ENCODE measurements at places on chromosomes 16 and 17.
A peak's percentile ranks its signal among the peaks of the same experiment; 100 is the strongest.

- DNase-seq = no peak
These were observed 12.7 kb downstream of the MMP15 start for GRCh38 chr16:58038219-58038641.

DNA sequence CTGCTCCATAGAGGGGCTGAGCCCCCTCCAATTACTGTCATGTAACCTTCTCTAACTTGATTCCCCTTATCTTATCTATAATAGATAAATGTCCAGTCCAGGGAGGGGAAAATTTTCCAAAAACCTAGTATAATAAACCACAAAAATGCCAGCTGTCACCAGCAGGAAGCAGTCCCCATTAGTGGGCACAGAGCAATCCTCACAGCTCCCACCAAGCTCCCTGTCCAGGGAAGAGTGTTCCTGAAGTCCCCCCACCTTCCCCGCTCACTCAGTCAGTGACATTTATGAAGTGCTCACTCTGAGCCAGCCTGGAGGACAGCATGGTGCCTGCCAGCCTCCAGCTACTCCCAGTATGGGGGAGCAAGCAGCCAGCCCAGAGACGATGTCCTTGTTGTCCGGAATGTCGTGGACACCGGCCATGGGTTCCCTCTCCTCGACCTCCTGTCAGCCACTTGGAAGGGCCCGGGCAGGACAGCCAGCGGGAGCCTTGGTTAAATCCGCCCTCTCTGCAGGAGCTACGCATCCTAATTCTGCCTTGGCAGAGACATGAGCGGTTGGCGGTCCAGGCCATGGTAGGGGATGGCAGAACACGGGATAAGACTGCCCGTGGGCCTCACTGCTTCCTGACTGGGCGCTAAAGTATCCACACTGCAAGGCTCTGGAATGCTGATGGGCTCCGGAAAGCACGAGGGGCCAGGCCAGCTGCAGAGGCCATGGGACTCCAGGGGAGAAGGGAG lies 102.0 kb upstream of the CDH5 start:
- DNase-seq = no peak

DNA sequence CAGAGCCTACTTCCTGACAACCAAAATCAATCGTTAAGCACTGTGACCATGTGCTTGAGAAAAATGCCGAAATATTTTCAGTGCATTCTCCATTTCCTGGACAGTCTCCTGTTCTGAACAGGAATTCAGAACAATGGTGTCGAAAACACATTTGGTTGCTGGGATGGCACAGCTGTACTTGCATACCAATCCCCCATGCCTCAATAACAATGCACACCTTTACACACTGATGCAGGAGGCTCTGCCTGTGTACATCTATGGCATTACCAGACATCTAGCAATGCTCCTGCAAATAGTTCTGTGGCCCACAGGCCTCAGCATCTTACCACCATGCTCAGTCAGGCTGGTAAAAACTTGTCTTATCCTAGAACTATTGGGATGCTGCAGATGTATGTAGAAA lies 6.2 kb downstream of the CHTF8 start:
- no peak for DNase-seq

DNA sequence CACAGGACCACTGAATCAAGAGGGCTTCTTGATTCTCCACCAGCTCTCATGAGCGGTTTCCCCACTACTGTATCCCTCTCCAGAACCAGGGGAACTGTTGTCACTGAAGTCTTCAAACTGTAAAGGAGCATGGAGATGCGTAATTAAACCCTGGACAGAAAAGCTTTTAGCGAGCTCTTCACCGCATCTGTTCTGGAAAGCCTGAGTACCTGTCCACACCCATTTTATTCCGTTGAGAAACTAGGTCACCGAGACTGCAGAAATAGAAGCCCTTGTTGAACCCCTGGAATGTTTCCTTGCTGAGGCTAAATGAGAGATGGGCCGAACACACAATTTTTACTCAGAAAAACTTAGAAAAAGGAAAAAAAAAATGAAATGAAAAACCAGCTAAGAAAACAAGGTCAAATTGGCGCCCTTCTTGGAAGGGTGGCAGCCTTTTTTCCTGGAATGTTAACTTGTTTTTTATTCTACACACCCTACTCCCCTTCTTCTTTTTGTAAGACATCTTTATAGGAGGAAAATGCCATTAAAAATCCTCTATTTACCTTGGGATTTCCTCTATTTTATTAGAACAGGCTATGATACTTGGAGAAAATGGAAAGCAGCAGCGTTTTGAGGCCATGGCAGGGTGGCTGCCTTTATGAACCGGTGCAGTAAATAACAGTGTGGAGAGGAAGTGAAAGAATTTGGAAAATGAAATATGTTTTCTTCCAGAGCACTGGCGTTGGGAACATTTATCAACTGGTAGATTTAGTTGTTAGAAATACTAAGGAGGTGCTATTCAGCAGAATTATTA lies 52.6 kb upstream of the CRISPLD2 start:
- no peak for DNase-seq

GRCh38 chr17:18889658-18890057 lies 31.7 kb downstream of the PRPSAP2 start:
- DNase-seq = no peak

GRCh38 chr16:69408475-69408874 lies 15.9 kb upstream of the CYB5B start:
- no peak for DNase-seq

DNA sequence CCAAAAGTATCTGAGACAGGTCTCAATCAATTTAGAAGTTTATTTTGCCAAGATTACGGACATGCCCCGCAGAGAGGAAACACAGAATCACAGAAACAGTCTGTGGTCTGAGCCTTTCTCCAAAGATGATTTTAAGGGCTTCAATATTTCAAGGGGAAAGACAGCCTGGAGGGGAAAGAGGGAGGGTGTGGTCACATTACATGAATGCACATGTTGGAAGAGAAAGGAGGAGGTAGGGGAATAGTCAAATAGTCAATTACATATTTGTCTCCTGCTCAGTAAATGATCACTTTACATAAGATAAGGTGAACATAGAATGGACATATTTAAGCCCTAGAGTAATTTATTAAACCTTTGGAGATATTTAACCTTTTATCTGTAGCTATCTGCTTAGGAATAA lies 12.3 kb downstream of the UNC45B start:
- DNase-seq = peak; percentile 14

- DNase-seq = no peak
These were observed 151.9 kb downstream of the MSI2 start for GRCh38 chr17:57408071-57408811.

DNA sequence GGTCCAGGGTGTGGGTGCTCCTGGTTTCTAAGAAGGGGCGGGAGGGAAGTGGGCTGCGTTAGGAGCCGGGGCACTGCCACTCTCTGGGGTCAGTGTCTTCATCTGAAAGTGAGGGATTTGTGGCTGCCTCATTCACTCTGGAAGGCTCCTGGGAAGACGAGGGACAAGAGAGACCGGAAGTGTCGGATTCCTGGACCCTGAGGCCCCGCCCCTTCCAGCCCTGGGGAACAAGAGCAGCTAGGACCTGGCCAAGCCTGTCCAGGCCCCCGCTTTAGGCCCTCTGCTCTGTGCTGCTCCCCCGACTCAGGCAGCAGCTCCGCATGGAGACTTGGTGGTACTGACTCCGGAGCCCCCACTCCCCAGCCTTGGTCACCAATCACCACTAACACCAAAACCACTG lies 6.5 kb downstream of the LGALS3BP start:
- no peak for DNase-seq

DNA sequence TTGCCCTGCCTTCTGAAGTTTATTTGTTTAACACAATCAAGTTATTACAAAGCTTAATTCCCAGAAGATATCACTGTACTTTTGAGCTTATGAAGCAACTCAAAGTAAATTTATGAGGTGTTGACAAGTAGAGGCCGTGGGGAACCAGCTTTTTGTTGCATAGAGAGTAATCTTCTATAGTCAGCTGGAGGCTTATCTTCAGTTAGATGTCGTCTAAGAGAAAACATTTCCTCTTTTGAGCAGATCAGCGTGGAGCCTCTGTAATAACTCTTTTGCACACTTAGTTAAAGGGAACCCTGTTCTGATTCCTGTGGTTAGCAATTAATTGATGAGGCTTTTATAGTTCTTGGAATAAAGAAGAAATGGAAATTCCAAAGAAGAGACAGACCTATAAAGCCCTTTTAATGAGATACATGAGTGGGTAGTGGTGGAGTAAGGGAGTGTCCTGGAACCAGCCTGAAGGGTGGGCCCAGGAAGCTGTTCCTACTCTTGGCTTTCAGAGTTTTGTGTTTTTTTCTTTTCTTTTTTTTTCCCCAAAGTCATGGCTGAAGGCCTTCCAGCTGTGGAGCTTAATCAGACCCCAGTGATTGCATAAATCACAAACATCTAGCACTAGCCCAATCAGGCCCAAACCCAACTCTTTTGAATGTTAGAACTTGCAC lies 28.9 kb upstream of the MAP3K14 start:
- peak; percentile 19 for DNase-seq

DNA sequence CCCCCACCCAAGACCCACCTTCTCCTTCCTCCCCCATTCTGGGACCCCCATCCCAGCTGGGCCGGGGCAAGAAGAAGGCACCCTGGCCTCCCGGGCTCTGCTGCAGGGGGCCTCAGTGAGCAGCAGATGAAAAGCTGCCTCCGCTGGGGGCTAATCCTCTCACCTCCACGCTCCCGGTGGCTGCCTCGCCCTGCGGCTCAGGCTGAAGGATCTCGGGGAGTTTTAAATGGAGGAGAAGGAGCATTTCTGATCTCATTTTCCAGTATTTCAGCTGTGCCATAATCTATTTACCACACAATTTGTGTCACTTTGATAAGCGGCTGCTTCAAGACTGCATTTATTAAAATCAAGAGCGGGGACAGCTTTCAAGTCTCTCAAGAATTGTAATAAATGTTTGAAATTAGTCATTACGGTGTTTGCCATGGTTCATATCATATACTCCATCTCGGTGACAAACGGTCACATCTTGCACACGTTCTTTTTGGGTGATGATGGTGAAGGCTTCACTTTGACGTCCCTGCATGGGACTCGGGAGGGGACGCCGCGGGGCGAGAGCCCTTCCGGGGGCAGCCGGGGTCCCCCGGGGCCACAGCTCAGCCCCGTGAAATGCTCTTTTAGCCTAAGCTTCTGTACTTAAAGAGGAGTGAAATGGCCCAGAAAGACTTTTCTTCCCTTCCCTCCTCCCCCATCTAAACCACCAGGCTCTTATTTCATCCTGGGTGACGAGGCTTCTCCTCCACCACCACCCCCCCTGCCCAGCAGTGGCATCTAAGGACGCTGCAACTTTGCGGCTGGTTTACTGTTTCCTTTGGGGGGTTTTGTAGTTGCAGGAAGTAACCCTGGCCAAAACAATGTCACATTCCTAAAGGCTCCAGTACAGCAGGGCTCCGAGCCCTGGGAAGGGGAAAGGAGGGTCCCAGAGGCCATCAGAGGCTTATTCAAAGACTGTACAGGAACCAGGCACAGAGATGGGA lies 313.1 kb upstream of the TNRC6C start:
- peak; percentile 84 for DNase-seq

- no peak for DNase-seq
These were observed 22.7 kb downstream of the LCMT1 start for GRCh38 chr16:25134166-25134700.

DNA sequence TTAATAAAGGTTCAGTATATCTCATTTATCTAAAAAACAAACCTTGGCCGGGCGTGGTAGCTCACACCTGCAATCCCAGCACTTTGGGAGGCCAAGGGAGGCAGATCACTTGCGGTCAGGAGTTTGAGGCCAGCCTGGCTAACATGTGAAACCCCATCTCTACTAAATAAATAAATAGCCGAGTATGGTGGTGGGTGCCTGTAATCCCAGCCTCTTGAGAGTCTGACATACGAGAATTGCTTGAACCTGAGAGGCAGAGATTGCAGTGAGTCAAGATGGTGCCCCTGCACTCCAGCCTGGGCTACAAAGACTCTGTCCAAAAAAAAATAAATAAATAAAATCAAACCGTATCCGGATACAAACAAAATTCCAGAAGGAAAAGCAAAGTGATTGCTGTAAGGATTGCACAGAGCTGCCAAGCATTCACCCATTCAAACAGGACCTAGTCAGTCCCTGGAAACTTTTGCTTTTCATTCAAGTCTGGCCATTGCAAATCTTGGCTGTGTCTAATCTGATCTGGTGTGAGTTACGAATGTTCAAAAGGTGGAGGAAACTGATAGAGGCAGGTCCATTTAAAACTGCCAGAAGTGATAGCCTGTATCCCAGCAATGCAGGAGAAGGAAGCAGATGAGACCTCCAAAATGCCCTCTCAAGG lies 102.5 kb upstream of the CLEC3A start:
- no peak for DNase-seq

DNA sequence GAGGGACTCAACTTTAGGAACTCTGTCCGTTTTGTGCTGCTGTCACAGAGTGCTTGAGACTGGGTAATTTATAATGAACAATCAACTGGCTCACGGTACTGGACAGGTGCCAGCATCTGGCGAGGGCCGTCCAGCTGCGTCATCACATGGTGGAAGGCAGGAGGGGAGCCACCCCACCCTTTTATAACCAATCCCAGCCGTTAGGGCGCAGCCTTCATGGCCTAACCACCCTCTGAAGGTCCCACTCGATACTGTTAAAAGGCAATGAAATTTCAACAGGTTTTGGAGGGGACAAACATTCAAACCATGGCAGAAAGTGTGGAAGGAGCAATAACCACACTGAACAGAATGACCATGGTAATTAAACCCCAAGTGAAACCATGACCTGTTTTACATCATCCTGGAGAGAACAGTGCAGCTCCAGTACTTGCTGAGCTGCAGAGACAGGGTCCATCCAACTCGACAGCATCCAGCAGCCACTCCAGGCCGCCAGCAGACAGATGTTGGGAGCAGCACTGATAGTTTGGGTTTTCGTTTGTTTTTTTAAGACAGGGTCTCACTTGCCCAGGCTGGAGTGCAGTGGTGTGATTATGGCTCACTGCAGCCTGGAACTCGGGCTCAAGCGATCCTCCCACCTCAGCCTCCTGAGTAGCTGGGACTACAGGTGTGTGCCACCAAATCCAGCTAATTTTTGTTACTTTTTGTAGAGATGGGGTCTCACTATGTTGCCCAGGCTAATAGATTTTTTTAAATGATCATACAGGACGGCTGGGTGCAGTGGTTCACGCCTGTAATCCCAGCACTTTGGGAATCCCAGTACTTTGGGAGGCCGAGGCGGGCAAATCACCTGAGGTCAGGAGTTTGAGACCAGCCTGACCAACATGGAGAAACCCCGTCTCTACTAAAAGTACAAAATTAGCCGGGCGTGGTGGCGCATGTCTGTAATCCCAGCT lies 11.0 kb downstream of the CHMP6 start:
- peak; percentile 64 for DNase-seq

- no peak for DNase-seq
These were observed 560 bp upstream of the FAM20A start for GRCh38 chr17:68601565-68602288.

All from activated effector memory CD4-positive, alpha-beta T cell treated with anti-CD3 and anti-CD28 coated beads, Interleukin-2, amount 50 U/mL, for 16 hours (primary cell).